Stimulated activated CD4-positive, alpha-beta T cell treated with anti-CD3 and anti-CD28 coated beads, Interleukin-4, amount 100 ng/mL, for 48 hours (primary cell): ENCODE measurements at places on chromosomes 2 and 18.

DNA sequence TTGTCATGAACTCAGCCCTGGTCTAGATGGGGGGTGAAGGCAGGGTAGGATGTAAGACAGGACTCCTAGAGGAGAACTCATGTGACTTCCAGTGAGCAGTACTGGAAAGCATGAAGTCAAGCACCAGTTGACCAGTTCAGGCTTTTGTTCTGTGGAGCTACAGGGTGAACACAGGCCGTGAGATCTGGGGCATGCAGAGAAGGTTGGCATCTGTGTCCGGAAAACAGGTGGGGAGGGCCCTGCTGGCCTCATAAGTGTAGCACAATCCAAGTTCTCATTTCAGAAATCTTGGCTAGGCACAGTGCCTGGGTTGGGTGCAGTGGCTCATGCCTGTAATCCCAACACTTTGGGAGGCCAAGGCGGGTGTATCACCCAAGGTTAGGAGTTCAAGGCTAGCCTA is 50.9 kb upstream of the SPATS2L start:
- no peak for DNase-seq

- no peak for DNase-seq
Measured at GRCh38 chr2:209476367-209477208, 52.7 kb downstream of the MAP2 start.

DNA sequence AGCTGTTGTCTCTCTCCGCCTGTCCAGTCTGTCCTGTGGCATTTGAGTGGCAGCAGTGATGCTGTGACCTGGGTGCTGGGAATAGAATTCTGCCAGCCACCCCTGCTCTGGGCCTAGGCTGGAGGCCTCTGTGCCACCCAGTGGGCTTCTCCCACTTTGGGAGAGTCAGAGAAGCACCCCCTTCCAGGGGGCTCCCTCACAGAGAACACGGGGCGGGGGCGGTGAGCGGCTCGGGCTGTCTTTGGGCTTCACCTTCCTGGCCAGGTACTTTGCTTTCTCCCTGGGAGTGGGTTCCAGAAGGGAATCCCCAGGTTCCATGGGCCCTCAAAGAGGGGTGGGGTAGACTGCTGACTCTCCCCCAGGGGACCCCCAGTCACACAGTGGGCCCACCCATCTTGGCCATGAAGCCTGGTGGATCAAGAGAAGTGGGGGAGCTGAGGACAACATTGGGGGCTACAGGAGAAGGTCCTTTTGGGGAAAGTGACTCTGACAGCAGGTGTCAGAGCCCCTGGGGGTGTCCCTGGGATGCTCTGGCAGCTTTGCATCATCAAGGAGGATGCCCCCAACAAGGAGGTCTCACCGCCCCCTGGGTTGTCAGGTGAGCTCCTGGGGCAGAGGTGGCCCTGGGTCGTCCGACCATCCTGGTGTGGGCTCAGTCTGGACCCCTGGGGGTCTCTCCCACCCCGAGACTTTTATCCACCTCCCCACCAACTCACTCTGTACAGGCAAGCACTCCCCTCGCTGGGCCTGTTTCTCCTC is 18.8 kb upstream of the BOK start:
- no peak for DNase-seq

DNA sequence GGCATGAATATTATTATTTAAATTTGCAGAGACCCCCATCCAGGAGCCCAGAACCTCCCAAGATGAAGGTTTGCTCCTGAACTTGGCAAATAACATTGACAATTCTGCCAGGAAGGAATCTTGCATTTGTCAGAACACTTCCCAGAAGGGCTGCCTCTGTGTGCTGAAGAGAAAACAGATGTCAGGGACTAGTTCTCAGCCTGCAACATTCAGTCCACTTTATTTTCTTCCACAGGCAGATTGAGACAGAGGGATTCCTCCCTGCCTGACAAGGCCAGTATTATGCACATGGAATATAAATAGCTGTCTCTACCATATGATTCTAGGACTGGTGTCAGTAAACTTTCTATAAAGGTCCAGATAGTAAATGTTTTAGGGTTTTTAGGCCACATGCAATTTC is 171.5 kb upstream of the SIX2 start:
- no peak for DNase-seq

DNA sequence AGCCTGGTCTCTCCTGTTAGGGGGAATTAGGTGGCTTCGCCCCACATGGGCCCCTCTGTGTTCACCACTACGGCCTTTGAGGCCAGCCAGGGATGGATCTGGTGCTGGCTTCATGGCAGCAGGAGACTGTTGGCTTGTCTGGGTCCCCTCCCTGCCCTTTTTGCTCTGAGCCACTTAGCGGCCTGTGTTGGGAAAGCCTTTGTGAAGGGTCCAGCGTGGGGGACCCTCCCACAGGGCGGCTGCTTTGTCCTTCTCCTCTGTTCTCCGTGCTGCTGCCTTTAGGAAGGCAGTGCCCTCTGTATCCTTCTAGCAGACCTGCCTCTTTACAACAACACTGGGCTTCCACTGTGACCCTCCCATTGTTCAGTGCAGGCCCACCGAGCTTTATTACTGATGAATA is 118.4 kb downstream of the TSN start:
- DNase-seq: no peak

DNA sequence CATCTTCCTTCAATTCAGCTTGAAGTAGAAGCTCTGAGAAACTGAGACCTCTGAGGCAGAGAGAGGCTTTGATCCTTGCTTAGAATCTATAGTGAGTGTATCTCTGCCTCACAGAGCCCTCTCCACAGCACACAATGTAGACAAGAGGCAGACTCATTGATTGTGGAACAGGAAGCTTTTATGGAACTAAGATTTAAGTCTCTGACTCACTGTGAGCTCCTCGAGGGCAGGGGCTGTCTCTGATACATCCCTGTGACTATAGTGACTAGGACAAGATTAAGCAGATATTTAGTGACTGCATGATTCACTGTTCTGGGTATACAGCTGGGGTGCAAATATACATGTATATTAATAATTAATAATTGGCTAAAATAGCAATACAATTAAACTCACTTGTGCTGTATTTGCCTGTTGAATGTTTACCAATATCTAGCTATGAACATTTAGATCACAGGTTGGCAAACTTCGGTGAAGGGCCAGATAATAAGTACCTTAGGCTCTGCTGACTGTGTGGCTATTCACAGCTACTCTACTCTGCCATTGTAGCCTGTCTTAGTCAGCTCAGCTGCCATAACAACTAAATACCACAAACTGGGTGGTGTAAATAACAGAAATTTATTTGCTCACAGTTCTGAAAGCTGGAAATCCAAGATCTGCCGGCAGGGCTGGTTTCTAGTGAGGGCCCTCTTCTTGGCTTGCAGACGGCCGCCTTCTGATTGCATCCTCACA is 54.4 kb downstream of the ARHGEF4 start:
- DNase-seq: no peak

- DNase-seq: no peak
Measured at GRCh38 chr2:118696786-118697465, 150.5 kb downstream of the EN1 start.

GRCh38 chr2:233513953-233514655 is 52.5 kb downstream of the USP40 start:
- no peak for DNase-seq

DNA sequence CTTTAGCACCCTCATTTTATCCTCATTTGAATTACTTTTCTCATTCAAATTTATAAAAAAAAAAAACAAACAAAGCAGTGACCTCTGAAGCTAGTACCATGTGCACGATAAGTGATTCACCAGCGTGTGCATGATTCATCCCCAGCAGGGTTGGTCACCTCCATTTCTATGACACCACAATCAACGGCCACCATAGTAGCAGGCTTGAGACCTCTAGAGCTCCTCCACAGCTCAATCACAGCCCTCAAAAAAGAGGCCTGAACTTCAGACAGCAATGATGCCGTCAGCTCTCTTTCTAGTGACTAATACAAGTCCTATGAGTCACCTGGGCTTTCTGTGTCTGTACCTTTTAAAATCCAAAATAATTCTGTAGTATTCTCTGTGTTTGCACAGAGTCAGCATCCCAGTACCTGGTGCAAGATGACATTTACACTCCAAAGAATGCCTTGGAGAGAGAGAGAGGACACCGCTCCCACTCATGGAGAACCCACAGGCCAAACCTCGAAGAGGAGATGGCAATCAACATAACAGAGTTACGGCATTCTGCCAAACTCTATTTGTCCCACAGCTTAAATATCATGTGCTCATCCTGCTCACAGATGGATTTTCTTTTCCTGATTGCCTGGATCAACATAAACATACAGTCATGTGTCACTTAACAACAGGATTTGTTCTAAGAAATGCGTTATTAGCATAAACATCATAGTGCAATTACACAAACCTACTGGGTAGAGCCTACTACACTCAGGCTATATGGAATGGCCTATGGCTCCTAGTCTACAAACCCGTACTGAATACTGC is 58.7 kb downstream of the L3MBTL4 start:
- no peak for DNase-seq

DNA sequence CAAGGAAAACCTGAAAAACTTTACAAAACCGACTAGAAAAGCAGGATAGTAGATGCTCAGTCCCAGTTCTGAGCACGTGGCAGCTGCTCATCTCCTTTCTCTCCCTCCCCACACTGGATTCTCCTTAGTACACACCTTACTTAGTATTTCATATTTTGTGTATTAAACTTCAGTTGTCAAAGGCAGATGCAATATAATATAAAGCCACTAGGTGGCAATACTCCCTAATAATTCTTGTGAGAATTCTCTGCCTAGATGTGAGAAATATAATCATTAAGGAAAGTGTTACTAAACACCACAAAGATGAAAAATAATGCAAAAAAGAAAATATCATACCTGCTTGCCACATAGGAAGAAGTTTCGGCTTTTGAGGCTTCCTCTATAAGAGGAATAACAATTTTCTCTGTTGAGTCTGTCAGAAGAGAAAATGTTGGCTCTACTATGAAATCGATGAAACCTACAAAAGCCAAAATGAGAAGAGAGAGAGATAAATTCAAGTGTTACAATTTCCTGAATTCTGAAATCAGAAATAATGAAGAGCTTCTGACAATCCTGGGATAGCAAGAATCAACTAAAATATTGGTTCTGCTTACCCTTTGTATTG is 200.6 kb downstream of the PPP1R1C start:
- DNase-seq: no peak

DNA sequence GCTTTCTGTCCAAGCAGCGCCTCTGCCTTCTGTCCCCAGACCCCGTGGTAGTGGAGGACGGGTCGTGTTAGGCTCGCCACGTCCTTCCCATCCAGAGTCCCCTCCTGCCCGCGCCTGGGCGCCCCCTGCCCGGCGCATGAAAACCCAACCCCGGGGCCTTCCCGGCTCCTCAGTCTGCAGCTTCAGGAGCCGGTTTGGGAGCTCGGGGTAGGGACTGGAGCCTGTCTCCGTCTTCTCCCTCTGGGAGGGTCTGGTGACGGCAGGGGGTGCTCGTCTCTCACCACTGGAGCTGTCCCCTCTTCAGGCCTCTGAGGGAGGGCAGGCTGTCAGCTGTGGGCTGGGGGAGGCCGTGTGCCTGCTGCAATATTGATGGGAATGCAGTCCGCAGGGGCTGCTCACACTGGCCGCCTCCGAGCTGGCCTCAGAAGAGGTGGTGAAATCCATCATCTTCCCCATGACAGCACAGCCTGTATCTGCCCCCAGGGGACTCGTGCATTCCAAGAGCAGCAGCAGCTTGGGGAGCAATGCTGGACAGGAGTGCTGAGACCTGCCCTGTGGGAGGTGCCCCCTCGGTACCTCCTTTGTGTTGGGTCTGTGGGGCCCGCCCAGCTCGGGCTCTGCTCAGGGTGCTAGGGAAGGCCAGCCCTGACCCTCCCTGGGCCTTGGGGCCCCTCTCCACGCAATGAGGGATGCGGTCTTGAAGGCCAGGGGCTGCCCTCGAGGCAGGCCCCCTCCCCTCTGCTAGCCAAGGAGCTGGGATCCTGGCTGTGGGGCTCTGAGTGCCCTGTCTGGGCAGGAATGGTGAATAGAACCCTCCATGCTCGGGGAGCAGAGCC is 17.8 kb upstream of the KLHL30 start:
- DNase-seq: no peak

DNA sequence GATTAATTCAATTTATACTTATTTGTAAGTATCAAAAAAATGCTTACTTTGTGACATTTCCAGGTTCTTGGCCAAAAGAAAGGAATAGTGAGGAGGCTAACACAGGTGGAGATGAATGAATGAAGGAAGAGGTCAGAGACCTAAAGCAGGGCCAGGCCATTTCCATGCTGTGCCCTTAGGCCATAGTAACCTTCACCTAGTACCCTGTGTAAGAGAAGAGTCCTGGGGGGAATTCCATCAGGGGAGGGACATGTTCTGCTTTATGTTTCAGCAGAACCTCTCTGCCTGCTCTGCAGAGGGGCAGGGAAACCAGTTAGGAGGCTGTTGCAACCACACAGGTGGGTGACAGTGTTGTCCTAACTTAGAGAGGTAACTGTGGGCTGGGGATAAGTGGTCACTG is 204.2 kb upstream of the CDH20 start:
- DNase-seq: no peak

- DNase-seq: no peak
Measured at GRCh38 chr2:166653185-166653813, 159.2 kb upstream of the SCN7A start.

GRCh38 chr2:160606341-160606740 is 112.7 kb upstream of the RBMS1 start:
- DNase-seq: no peak

- DNase-seq: no peak
Measured at GRCh38 chr18:9817286-9817685, 68.5 kb upstream of the TXNDC2 start.

GRCh38 chr18:64332835-64333234 is 183.9 kb upstream of the LINC00305 start:
- DNase-seq: no peak

DNA sequence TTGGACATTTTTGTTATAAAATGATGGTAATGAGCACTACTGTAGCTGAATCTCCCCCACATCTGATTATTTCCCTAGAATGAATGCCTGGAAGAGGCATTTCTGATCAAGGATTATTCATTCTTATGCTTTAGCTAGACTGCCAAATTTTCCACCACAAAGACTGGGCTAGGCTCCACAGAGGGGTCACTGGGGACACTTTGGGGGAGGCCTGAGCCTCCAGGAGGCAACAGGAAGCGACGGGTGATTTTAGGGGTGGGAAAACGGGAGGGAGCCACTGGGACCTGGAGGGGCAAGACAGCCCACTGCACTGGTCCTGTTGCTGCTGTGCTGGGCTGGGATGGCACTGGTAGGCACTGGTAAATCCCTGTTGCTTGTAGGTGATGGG is 2.4 kb upstream of the ASB1 start:
- DNase-seq: no peak

DNA sequence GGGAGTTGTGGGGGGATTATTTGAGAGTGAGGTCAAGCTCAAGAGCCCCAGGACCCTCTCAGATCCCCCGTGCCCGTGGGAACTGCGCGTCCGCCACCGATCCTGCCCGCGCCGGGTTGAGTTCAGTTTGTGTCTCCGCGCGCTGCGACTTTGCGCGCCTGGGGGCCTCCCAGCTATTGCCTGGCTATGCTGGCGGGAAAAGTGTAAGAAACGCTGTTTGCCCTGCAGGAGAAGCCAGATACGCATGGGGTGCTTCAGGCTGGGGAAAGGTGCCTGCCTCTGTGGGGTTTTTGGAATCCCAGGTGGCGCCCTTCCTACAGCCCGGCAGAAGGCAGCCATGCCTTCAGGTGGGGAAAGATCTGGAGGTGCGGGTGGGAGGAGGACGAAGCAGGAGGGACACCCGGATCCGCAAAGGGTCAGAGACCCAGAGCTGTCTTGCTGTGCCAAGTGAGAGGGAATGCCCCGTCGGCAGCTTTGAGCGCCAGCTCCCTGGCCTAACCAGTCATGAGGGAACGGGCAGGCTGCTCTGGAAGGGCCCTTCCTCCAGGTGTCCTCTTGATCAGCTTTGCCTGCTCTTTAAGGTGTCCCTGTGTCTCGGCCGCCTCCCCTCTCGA is 22.5 kb downstream of the TEX44 start:
- DNase-seq: no peak
